HCT116 (cell line): ENCODE measurements at places on chromosomes 16 and 17.
A peak's percentile ranks its signal among the peaks of the same experiment; 100 is the strongest.

DNA sequence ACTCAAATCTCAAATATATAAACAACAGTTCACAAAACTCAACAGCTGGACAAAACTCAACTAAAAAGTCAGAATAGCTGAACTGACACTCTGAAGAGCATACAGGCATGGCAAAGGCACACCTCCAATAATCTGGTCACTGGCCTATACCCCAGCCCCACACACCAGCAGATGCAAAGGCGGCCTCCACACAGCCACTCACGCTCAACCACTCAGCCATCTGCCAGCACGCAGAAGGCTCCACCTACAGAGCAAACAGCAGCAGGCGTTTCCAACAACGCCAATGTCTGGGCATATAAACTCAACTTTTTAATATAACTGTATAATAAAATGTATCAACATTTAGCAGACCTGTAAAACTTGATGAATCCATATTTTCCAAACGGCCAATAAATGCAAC, 17.2 kb downstream of the USP7 start:
- no peak for DNase-seq

DNA sequence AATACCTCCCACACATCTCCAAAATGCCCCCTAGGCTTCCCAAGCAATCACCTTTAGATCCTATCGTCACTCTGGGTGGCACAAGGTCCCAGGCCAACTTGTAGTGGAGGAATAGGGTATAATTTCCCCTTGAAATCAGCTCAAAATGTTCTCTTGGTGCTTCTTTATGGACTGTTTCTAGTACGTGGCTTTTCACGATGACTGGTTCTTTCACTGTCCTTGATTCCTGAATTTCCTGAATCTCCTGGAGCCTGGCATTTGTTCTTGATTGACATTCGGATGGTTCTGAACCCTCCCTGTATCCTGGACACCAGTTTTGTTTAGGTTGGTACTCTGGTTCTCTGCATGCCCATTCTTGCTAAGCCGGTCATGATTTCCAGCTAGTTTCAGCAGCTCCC, 6.9 kb upstream of the VPS53 start:
- DNase-seq, result no peak

DNA sequence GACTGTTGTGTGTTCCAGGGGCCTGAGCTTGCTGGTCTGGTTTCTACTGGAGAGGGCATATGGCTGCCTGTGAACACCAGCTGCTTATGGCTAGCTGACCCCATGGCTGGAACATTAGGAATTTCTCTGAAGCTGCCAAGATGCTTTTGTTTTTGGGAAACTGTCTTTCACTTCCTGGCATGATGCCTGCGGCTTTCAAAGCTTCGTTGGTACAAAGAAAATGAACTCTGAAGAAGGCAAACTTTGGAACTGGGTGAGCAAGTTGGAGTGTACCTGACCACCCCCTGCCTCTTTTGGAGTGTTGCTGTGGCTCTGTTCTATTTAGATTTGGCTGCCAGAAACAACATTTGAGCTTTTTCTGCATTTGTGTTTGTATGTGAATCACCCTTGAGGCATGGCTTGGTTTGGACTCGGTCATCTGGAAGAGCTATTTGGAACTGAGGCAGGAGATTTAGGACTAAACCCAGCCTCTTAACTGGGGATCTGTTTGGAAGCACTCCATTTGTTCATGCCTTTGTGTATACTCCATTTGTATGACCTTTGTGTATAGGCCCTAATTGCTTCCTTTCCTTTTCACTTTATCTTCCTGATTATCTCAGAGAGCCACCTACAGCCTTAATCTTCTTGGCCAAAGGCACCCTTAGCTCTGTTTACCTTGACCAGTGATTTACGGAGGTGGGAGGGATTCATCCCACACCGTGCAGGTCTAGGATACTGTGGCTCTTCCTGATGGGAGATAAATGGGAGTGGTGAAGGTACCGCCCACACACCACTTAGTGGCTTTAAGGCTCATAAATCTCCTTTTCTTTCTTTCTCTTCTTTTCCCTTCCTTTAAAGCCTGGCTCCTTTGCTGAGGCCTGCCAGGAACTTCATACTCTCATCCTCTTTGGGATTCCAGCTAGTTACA, 7.3 kb upstream of the CPHXL start:
- no peak for DNase-seq

- no peak for DNase-seq
Observed at GRCh38 chr16:529012-529575, 1.6 kb downstream of the CAPN15 start.

DNA sequence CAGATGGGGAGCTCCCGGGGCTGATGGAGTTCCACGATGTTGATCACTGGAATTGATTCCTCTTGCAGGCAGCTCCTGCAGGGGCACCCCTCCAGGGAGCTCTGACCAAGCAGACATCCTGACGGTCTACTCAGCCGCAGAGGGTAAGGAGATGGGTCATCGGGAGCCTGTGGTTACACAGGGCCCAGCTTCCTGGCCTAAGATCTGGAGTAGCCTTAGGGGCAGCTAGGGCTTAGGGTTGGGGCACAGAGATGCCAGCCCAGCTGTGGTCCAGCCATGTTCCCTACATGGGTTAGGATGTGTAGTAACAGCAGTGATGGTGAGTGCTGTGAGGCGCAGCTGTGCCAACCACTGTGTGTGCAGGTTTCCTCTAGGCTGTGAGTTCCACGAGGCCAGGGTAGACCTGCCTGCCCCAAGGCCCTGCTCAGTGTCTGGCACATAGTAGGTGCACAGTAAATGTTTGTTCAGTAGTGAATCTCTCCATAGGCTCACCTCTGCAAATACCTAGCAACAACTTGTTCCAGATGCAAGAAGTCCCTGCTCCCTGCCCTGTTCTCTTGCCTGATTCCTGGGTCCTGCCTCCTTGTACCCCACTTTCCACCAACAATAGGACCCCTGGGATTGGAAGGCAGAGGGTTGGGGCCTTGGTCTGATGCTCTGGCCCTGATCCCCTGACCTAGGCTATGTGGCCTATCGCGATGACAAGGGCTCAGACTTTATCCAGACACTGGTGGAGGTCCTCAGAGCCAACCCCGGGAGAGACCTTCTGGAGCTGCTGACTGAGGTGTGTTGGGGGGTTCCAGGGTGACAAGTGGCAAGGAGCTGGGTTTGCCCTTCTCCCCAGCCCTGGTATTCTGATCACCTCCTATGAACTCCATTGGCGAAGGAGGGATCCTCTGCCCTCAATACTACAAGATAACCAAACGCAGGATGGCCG, 13.7 kb downstream of the ZNF213 start:
- DNase-seq, result no peak

DNA sequence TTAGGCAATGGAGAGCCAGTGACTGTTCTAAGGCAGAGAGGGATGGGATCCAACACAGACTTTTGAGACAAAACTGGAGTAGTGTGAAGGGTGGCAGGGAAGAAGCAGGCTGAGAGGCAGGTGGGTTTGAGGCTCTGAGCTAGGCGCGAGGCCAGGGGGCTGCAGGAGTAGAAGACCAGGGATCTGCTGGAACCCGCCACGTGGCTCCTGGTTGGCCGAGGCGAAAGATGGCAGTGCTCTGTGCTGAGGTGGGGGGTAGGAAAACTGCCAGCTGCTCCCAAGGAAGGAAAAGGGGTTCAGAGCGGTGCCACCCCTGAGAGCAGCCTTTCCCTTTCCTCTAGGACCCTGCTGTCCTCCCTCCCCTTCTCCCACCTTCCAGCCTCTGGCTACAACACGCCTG, 5.6 kb downstream of the CD300LG start:
- DNase-seq, result no peak

GRCh38 chr17:21210411-21211076, 3.4 kb downstream of the TMEM11 start:
- no peak for DNase-seq

GRCh38 chr16:77290451-77291115, 91.4 kb downstream of the SYCE1L start:
- no peak for DNase-seq

- no peak for DNase-seq
Observed at GRCh38 chr17:78826836-78827509, 13.6 kb downstream of the USP36 start.

GRCh38 chr17:75138519-75138918, 7.0 kb upstream of the NT5C start:
- no peak for DNase-seq

- DNase-seq, result no peak
Observed at GRCh38 chr16:17696616-17697015, 225.9 kb upstream of the XYLT1 start.

- DNase-seq, result no peak
Observed at GRCh38 chr17:36599546-36600250, 1.7 kb upstream of the MRM1 start.

DNA sequence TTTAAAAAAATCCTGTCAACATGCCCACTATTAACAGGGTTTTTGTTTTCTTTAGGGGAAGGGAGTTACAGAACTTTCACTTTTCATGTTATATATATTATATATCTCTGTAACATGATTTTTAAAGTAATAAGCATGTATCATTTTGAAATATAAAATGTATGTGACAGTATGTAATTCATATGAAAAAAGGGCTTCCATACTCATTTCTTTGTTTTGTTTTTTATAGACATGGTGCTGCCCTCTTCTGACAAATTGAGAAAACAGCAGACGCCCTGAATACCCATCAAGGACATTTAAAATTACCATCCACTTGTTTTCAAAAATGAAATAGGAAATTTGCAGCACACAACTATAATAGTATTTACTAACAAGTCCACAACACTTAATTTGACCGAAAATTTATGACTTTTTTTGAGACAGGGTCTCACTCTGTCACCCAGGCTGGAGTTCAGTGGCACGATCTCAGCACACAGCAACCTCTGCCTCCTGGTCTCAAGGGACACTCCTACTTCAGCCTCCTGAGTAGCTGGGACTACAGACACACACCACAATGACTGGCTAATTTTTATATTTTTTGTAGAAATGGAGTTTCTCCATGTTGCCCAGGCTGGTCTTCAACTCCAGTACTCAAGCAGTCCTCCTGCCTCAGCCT, 30.4 kb downstream of the CFDP1 start:
- peak; percentile 10 for DNase-seq

DNA sequence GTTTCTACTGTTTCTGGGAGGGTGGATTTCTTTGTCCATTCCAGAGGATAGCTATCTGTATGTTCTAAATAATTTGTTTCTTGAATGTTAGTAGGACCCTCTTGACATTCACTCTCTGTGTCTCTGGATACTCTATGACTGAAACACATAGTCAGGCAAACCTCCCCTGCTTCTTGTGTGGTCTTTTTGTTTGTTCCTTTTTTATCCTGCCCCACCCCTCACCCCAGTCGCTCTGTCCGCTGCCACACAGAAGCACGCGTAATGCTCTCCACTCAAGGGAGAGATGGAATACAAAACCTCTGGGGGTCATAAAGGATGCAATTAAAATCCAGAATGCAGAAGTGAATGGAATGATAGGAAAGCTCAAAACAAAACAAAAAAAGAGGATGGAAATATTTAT, 253.1 kb downstream of the RBFOX1 start:
- DNase-seq, result no peak

GRCh38 chr17:30838202-30838807, 6.5 kb downstream of the ATAD5 start:
- DNase-seq, result no peak

DNA sequence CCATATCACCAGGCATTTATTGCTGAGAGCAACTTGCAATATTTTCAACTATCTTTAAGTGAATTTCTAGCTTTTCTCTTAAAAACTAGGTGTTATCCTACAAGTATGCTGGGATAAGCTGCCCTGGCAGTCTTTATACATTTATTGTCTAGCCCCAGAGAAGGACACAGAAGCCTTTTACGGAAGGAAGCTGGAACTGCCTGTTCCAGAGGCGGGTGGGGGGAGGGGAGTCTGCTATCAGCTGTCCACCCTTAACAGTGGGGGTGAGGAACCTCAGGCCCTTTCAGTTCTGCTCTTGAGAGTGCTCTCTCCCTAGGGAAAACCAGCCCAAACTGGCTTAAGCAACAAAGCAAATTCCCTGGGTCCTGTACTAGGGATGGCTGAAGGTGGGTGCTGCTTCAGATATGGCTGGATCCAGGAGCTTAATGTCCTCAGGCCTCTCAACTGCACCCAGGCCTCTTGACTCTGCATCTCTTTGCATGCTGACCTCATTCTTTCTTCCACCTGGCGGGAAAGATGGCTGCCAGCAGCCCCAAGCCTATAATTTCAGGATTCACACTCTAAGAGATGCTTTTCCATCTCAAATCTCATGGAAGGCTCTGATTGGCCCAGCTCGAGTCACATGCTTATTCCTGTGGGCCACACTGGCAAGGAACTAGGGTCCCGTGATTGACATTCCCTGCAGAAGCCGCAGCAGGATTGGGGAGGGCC, 16.6 kb downstream of the NAGPA start:
- DNase-seq, result no peak

DNA sequence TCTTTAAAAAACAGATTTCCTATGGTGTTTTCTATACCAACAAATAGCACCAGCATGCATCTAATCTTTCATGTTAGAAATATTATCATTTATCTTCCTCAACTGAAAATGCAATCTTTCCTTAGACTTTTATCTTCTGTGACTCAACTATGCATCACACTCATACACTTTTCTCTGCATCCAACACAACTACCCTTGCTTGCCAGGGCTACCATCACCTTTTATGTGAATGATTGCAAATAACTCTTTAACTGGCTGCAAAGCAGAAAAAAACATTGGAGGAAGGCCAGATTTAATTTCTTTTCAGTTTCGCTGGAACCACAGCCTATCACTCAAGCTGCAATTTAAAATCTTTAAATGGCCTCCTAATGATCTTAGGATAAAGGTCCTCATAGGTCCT, 212.9 kb downstream of the CDH8 start:
- no peak for DNase-seq

GRCh38 chr17:39001703-39002637, 34.8 kb upstream of the FBXO47 start:
- DNase-seq, result no peak

DNA sequence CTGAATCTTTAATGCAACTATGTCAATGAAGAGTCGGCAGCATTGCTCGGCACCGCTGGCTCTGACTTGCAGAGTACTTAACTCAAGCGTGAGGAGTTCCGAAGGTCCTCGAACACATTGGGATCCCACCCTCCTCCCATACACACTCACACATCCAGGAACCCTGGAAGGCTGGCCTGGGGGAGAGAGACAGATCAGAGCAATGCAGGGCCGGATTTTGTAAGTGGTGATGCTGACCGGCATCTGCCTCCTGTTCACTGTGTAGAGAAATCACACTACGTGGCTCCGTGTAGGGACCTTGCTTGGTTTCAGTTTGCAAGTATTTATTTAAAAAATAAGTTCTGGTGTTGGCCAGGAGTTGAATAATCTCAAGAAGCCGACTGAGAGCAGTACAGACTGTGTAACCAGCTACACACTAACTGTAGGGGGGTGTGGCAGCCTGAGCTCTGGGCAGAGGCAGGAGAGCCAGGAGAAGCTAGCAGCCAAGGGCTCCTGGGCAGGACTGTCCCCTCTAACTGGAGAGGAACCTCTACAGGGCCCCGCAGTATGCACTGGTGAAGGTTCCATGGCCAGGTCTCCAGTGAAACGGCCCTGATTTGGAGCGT, 190.2 kb upstream of the TNRC6C start:
- no peak for DNase-seq
